Activated T-helper 1 cell treated with anti-CD3 and anti-CD28 coated beads, Interleukin-2, amount 50 U/mL, for 16 hours (primary cell): ENCODE measurements at places on chromosomes 7 and 10.

DNA sequence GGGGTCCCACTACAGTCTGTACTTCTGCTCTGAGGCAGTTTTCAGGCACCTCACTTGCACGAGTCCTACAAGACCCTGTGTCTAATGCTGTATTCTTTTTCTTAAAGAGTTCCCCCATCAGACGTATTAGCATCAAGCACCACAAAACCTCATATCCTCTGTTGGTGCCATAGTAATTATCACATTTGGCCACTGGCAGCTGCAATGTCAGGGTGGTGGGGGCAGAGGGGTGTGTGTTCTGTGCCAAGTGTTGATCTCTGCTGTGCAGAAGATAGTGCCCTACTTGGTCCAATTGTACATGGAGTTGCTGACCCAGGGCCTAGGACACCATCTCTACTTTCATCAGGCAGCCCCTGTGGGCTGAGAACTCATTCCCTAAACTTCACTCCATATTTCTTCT is 20.0 kb upstream of the JAZF1 start:
- no peak for DNase-seq

DNA sequence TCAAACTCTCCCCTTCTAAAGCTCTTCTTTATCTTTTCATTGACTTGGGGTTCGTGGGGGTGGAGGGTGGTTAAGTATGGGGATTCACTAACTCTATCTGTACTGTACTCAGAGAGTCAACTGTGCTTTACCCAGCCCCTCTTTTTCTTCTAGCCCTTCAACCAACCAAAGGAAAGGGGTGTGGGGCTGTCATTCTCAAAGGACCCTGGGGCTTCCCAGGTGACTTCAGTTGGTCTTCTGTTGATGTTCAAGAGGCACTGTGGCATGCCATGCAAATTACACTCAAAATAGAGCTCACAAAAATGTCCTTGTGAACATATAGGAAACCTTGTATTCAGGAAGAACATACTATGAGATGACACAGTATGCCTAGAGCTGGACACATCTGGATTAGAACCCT is 16.9 kb upstream of the RHOBTB1 start:
- no peak for DNase-seq

DNA sequence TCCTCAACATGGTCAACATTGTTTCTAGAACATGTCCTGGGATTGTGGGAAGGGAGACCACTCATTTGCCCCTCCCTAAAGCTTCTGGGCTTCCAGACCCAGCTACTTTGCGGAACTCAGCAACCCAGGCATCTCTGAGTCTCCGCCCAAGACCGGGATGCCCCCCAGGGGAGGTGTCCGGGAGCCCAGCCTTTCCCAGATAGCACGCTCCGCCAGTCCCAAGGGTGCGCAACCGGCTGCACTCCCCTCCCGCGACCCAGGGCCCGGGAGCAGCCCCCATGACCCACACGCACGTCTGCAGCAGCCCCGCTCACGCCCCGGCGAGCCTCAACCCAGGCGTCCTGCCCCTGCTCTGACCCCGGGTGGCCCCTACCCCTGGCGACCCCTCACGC is at the start of gene EPO:
Gene EPO, plus strand, starts transcription at position 190 of the 392 bp plus-strand sequence. CDS start 513 bp downstream, outside the sequence.
- DNase-seq, result no peak

DNA sequence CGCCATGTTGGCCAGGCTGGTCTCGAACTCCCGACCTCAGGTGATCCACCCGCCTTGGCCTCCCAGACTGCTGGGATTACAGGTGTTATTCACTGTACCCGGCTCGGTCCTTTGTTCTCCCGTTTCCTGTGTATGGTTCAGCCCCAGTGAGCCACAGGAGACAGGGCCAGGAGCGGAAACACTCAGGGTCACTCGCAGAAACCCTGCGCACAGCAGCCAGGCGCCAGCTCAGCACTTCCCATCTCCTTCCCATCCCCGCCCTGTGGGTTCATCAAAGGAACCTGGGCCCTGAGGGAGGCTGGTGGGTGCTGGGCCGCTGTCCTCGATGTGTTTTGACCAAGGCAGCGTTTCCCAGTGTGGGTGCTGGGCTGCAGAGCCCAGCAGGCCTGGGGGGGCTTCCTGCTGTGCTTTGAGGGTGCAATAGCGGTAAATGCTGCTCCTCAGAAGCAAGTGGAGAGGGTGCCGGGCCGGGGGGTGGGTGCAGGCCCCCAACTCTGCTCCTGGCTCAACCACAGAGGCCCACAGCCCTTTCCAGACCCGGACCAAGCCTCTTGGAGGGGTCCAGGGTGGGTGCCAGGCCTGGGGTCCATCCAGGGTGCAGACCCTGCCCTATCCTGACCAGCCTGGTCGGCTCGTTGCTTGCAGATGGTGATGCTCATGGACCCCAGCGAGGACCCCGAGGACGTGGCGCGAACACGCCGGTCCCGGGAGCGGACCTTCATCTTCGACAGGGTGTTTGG is 15.3 kb upstream of the CHST12 start:
- no peak for DNase-seq

GRCh38 chr7:17984288-17984687 is 43.4 kb downstream of the PRPS1L1 start:
- DNase-seq, result no peak

DNA sequence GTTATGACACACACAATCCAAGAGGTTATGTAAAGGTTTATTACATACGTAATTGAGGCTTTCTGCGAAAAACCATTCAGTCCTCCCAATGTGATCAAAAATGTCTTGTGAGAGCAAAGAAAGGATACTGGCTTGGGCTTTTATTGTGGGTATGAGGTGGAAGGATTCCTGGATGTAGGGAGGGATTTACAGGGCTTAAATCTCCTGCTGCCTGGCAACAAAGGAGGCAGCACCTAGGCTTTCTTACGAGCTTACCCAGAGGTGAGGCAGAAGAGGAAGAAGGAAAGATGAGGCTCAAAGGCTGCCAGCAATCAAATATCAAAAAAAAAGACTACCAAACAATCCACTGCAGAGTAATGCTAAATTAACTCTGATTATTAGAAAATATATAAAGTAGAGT is 1149.5 kb upstream of the POT1 start:
- DNase-seq, result no peak

DNA sequence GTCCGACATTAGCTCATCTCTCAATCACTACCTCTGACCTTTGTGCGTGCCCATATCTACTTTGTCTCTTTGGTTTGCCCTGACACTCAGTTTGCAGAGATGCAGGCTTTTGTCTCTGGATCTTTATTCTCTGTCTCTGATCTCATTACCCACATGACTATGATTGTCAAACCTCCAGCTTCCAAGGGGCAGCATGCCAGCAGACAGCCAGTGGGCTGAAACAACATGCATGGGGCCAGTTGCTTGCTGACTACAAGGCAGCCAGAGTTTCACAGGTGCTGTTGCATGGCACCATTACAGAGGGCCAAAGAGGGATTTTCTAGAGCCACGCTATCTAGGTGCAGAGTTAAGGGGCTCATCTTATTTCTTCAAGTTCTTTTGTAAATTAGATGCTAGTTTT is 146.2 kb downstream of the SPAG6 start:
- DNase-seq, result no peak

DNA sequence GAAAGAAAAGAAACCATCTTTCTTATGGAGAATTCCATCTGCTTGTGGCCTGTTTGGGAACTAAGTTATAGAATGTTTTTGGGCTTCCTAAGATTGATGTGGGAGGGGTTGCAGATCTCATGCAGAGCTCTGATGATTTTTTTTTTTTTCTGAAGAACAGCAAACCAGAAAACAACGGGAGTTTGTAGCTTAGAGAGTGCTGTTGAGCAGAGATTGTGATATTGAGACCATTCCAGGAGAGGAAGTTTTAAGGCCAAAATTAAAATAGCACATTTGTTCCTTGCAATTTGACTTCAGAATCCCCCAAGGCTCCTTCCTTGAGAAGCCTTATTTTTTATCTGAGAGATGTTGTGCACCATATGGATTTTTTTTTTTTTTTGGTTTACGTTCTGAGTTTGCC is 159.5 kb upstream of the NRP1 start:
- DNase-seq, result no peak

DNA sequence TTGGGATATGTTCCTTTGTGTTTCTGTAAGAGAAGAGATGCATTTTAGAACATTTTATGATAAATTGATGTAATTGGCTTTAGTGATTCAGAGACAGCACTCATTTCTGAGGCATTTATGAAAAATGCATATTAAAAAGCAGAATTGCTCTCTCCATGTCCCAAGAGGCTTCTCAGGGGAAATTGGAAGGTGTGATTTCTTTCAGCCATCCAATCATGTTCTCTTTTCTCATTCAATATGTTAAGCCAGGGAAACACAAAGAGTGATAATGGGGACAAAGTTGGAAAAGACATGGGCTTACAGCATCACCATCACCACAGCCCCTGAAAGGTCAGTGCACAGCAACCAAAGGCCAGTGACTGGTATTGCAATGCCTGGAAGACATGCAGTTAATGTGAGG is 129.9 kb upstream of the COL1A2 start:
- DNase-seq, result no peak
